Gastroesophageal sphincter (tissue), 4 donors: ENCODE measurements at places on chromosomes 16 and 17. TPM values are rescaled to one million over a fixed set of nuclear protein-coding genes. Genes with fewer than 3 reads are reported as not detected.

Gene NPB
- total RNA-seq, result 0.16 TPM

- ATAC-seq, result peak; percentile 29
These were observed 661 bp downstream of the GIT1 start for GRCh38 chr17:29588562-29589411.

DNA sequence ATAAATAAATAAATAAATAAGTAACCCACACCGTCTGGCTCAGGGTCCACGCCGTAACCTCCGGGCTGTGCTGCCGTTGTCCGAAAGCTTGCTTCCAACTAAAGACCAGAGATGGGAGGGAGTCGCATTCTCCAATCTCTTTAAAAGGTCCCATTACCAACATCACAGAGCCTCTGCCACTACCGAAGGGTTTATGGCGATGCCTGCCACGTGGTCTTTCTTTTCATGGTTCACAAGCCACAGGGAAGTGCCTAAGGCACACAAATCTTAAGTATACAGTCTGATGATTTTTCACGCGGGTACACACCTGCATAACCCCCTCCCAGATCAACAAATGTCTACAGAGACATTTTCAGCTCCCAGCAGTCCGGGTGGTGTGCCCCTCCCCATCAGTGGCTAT lies 1.4 kb downstream of the COTL1 start:
- ATAC-seq, result no peak

- ATAC-seq, result no peak
These were observed 39.7 kb downstream of the ERCC4 start for GRCh38 chr16:13959626-13960025.

- peak; percentile 55 for ATAC-seq
These were observed 7.3 kb downstream of the NT5C start for GRCh38 chr17:75124041-75124818.

Gene CENPT
- 15.4 TPM for total RNA-seq

DNA sequence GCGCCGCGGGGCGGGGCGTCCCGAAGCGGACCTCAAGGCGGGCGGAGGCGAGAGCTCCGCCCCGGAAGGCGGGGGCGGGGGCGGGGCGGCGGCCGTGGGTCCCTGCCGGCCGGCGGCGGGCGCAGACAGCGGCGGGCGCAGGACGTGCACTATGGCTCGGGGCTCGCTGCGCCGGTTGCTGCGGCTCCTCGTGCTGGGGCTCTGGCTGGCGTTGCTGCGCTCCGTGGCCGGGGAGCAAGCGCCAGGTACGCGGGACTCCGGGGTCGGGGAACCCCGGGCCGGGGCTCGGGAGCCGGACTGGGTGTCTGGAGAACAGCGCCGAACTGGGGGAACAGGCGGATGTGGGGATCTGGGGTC lies at the start of gene TNFRSF12A:
Gene TNFRSF12A (plus strand): TSS at position 122 of the 357 bp plus-strand sequence. CDS start 30 bp downstream, at position 152.
- peak; percentile 42 for ATAC-seq

GRCh38 chr16:87603684-87604633 lies 1.7 kb downstream of the JPH3 start:
- ATAC-seq, result no peak

GRCh38 chr17:82432017-82432416 lies 13.6 kb upstream of the OGFOD3 start:
- ATAC-seq, result no peak

DNA sequence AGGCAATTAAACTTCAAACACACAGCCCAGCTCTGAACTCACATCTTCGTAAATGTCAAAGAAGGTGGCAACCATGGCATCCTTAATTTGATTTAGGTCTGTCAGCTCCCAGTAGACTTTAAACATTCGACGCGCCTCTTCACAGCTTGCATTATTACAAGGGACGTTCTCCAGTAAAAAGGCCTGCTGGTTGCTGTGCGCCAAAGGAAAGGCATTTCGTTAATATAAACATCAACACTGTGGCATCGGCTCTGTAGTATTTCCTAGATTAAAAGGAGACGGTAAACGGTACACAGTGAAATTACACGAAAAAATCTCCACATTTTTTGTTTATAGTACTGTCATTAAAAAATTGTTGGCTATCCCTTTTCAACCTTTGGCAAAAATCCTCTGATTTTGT lies 116.8 kb upstream of the NETO2 start:
- no peak for ATAC-seq

Gene HP
- not detected for total RNA-seq

Gene CDC27
- total RNA-seq, result 71.4 TPM

Gene TBC1D3
- not detected for total RNA-seq

Gene CD7
- total RNA-seq, result 0.58 TPM

Gene SLC16A5
- 5.1 TPM for total RNA-seq

DNA sequence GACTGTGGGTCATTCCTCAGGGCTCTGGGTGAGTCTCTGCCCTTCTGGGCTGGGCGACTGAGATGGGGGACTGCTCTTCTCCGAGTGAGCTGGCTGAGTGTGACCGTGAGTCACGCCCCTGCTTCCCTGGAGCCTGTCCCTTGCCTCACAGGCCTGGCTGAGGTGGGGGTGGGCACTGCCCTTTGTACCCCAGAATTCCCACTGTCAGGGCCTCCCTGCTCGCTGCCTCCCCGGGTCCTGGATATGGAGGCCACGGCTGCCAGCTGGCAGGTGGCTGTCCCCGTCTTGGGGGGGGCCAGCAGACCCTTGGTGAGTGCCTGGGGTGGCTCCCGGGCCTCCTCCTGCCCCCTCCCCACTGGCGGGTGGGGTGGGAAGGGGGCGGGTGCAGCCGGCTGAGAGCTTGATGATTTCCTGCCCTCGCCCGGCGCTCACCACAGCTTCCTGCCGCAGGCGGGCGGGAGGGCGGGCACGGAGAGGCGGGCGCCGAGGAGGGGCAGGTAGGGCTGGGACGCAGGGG lies at the start of gene LAT:
Gene LAT (plus strand): TSS at position 434 of the 517 bp plus-strand sequence. CDS start 366 bp downstream, outside the sequence.
- no peak for ATAC-seq

DNA sequence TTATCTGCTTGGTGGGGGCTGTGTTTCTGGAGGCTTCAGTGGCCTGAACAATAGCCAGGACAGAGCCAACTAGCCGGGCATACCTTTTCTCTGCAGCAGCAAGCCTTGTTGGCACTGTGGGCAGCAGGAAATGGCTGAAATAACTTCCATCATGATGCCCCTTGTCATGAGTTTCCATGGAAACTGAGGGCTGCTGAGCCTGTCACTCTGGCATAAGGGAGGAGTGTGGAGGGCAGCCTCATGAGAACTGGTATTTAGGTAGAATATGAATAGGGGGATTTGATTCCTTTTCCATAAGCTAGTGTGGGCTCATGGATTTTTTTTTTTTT lies 39.4 kb downstream of the PLCG2 start:
- no peak for ATAC-seq

- no peak for ATAC-seq
These were observed 21.5 kb downstream of the TMEM235 start for GRCh38 chr17:78252701-78253635.

DNA sequence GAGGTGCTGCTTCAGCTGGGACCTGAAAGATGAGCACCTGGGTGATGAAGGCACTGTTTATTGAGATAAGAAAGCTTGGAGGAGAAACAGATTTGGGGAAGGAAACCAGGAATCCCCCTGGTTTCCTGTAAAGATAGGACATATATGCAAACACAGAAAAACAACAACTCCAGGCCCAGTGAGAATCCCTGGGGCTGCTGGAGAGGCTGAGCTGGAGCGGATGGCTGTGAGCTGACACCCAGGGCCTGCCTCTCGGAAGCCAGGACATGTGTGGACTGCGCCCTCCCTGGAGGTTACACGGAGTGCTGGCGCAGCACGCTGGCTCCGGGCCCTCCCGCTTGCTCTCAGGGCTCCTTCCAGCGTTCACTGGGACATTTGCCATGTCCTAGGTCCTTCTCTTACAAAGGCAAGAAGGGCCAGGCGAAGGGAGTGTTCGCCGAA lies 57.5 kb downstream of the CYB5B start:
- ATAC-seq, result peak; percentile 88

- ATAC-seq, result no peak
These were observed 146.5 kb upstream of the PLCG2 start for GRCh38 chr16:81632392-81633146.

Gene HSPB9
- not detected for total RNA-seq
